Glomerular endothelial cell (primary cell): ENCODE measurements at places on chromosomes 13 and 19. TPM values are rescaled to one million over a fixed set of nuclear protein-coding genes. Genes with fewer than 3 reads are reported as not detected.

DNA sequence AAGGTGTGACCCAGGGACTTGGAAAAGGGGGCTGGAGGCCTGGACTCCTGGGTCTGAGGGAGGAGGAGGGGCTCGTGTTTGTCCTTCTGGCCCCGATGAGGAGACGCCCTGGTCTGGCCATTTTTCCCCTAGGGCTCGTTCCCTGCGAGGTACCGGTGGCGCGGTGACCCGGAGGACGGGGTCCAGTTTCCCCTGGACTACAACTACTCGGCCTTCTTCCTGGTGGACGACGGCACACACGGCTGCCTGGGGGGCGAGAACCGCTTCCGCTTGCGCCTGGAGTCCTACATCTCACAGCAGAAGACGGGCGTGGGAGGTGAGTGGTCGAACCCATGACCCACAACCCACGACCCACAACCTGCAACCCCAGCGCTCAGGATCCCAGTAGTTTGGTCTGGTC, 10.8 kb downstream of the TRPM4 start:
- DNase-seq = no peak

DNA sequence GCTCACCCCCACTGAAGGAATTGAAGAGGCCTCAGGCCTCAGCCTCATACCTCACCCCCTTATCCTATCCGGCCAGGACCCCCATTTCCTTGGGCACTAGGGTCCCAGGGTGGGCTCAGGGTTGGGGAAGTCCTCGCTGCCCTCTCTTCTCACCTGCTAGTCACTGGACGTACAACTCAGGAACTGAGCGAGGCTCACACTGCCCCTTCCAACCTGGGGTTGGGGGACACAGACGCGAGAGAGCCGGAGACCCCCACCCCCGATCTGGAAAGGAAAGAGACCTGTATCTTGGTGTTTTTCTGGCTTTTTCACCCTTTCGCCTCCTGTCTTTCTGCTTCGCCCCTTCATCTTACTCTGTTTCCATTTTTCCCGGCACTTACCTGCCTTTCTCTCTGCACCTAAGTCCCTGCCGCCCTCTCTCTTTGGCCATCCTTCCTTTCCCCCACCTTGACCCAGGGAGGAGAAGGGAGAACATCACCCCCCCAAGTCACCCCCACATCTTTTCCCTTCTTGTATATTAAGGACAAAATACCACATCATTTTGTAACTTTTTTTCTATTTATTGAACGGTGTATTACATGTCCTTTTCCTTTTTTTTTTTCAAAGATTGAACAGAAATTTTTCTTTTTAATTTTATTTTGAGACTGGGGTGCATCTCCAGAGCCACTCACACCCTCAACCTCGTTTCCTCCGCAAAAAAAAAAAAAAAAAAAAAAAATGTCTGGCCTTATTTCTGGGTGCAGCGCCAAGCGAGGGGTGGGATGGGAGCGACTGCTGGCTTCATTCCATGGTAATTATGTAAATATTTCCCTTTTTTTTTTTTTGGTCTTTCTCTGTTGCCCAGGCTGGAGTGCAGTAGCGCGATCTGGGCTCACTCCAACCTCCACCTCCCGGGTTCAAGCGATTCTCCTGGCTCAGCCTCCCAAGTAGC, 36.6 kb downstream of the ZSWIM4 start:
- no peak for DNase-seq

- DNase-seq = no peak
Measured at GRCh38 chr19:10686193-10686592, 15.0 kb upstream of the QTRT1 start.

GRCh38 chr13:106415971-106416370, 119.5 kb downstream of the EFNB2 start:
- DNase-seq = no peak

Gene ELSPBP1
- total RNA-seq = not detected in 2 replicates

Gene PRR22
- total RNA-seq = 0.29 and 0.76 TPM in 2 replicates
